ENCODE measurements at places on chromosomes 2 and 18.

- no peak for DNase-seq
Measured at GRCh38 chr2:223811757-223812156, 25.6 kb downstream of the AP1S3 start.

- no peak for DNase-seq
Measured at GRCh38 chr2:205946226-205946625, 139.7 kb downstream of the INO80D start.

GRCh38 chr2:43568228-43568627, 27.6 kb downstream of the THADA start:
- DNase-seq, result peak; percentile 9

- no peak for DNase-seq
Measured at GRCh38 chr2:195582188-195582587, 74.8 kb upstream of the SLC39A10 start.

DNA sequence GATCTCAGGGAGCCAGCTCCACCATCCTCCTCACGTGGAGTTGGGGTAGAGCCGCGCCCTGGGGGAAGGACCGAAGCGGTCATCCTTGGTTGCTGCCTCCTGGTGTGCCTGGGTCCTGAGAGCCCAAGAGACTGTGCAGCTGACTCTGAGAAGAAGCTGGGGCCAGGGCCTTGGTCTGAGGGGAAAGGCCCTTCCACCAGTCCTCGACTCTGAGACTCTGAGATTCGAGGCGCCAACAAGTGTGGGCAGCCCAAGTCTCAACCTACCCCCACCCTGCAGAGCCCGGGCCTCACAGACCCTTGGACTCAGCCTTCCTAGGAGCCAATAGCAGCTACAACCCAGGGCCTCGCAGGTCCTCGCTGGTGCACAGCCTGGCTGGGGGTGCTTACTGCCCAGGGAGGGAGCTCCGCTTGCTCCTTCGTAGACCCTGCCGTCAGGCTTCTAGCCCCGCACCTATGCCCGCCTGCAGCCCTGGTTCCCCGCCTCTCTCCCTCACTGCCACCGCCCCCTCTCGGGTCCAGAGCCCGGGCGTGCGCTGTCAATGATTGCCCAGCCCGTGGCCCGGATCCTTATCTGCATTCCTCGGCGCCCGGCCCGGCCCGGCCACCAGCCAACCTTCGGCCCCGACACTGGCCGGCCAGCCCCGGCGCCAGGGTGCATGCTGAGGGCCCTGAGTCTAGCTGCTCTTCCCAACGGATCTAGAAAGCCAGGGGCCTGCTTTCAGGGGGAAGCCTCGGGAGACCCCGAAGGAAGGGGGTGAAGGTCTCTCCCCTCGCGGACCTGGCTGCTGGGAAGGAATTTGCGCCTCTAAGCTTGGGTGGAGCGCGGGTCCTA, 2.0 kb downstream of the IHH start:
- DNase-seq, result no peak

DNA sequence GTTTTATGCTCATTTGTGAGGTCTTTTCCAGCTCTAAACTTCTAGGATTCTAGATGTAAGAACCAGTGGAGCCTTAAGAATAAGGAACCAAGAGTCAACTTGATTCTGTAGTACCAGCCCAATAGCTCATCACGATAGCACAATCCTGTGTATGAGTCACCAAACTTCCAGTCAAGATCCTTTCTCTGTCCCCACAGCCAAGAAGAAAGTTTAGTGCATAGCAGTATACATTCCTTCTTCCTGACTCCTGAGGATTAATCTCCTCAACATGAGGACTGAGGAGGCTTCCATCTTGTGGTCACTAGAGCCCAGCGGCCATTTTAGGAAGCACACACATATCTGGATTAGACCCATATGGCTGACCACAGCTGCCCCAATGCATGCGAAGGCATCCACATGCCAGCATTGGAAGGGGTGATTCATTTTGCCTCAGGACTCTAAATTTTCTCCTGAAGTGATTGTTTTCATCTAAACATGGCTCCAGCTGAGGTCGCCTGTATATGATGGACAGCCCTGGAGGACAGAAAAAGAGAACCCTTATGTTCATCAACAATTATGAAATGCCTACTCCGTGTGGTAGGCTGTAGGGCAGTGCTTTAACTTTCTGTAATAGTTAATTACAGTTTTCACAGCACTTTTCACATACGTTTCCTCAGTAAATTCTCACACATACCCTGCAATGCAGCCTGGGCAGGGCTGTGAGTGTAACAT, 53.5 kb downstream of the RASGRP3 start:
- DNase-seq, result peak; percentile 67

- no peak for DNase-seq
Measured at GRCh38 chr2:181746844-181747243, 66.5 kb upstream of the NEUROD1 start.

DNA sequence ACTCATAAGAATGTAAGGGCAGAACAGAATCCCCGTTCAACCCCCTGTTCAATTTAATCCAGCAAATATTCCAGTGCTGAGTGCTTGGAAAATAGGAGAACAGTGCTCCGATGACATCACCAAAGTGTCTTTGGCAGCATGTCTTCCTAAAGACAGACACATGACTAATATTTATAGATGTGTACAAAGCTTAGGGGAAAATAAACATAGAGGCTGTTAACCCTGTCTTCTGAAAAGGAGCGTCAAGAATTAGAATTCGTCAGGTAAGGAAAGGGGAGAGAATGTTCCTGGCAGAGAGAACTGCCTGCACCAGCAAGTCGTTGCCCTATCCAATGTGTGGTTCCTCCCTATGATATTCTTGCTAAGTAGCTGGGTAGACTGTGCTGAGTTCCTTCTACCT, 72.7 kb downstream of the PLB1 start:
- DNase-seq, result no peak

- no peak for DNase-seq
Measured at GRCh38 chr2:111139637-111140317, 19.1 kb downstream of the BCL2L11 start.

DNA sequence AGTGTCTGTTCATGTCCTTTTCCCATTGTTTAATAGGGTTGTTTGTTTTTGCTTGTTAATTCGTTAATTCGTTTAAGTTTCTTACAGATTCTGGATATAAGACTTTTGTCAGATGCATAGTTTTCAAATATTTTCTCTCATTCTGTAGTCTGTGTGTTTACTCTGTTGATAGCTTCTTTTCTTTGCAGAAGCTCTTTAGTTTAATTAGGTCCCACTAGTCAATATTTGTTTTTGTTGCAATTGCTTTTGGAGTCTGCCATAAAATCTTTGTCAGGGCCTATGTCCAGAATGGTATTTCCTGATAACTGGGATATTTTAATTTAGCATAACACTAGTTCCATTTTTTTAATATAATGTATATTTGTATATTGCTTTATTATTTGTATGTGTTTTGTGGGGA, 1380.1 kb downstream of the SUCLG1 start:
- no peak for DNase-seq

DNA sequence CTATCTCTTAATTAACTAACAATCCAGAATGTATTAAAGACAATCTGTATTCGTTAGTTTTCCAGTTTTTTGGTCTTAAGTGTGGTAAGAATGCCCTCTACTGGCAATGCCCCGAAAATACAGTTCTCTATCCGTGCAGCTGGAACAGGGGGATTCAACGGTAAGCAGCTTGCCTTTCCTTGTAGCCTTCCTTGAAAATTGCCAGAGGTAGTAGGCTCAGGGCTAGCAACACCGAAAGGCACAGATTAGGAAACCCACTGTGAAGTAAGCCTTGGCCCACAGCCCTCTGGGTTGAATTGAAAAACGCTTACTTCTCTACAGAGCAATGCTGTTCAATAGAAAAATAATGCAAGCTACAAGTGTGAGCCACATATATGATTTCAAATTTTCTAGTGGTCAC, 17.1 kb upstream of the VPS4B start:
- DNase-seq, result peak; percentile 74

DNA sequence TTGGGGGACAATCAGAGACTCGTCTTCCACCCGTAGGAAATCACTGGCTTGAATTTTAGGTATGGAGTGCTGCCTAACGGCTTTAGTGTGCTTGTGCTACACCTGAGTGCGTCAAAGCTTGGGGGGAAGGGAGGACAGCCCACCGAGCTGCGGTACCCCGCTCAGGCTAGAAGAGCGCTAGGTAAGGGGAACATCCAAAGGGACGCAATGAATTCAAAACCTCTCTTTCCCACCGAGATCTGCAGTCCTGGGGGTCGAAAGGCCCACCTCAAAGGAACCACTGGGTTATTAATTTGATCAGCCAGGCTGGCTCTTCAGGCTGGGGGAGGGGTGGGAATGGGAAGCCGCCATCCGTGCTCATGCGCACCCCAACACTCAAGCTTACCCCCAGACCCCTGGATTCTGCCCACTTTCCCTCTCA, 2.7 kb downstream of the EPHA4 start:
- no peak for DNase-seq

DNA sequence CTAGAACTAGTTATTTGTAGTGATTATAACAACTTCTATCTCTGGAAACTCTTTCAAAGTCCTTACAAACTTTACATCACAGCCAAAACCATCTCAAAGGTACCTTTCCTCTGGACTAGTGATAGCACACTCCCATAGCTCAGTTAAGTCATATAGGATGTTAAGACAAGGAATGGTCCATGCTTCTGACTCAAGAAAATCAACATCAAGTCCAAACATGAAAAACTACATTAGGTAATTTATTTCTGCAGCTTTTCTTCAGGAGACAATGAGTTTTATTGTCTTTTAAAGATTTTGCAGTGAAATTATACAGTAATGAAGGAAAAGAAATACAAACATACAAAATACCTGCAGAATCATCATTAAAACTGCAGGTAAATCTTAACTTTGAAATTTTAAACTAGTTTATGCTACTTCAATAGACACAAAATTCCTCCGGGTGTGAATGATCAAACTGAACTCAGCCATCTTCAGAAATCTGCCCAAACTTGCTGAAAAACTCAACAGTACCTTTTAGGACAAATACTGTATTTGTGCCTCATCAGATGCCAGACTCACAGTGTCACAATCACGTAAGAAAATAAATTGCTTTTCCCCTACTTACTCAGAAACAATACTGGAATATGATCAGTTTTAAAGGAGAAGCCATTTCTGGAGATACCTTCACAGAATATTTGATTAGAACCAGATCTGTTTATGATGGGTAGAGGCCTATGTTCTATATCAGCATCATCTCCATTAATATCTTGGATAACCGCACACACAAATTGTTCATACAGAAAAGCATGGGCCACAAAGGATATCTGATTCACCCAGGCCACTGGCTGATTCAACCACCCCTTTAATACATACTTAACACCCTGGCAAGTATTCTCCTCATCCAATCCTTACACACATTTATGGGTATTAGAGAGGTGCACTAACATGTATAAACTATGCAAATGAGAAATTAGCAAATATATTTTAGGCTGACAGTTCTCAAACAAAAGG, 2.6 kb downstream of the TMEM131 start:
- no peak for DNase-seq

DNA sequence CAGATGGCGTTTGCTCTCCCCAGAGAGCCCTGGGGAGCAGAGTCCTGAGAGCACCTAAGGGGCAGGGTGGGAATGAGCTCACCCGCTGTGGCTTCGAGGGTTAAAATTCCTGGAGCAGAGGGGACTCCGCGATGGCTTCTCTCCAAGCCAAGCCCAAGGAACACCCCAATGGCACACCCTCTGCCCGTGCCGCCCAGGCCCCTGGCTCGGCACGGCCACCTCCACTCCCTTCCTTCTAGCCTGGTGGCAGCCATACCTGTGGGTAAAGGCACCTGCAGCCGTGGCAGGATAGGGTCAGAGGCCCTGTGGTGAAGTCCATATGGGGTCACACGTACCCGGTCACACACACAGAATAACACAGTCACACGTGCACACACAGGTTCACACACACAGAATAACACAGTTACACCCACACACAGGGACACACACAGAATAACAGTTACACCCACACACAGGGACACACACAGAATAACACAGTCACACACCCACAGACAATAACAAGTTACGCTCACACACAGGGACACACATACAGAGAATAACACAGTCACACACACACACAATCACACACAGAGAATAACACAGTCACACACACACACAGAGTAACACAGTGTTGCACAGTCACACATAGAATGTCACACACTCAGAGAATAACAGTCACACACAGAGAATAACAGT, 50.5 kb downstream of the RAMP1 start:
- DNase-seq, result no peak

- no peak for DNase-seq
Measured at GRCh38 chr2:159110784-159111183, 142.3 kb downstream of the TANC1 start.

- DNase-seq, result no peak
Measured at GRCh38 chr2:95317123-95317500, 20.0 kb downstream of the KCNIP3 start.

- DNase-seq, result no peak
Measured at GRCh38 chr2:46439582-46439981, 39.8 kb upstream of the TMEM247 start.

- no peak for DNase-seq
Measured at GRCh38 chr2:241461693-241462677, 46.4 kb downstream of the STK25 start.

DNA sequence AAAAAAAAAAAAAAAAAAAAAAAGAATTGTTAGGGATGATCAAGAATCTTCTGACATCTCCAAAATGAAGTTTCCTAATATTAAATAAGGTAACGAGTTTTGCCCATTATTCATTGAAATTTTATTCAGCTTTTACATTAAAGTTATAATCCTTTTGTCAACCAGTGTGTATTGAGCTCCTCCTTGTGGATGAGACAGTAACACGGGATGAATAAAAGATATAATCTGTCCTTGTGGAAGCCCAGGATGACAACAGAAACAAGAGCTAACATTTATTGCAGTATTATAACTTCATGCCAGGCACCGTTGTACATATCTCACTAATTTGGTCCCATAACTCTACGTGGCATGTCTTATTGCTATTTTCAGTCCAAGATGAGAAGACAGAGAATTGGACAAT, 33.4 kb upstream of the SERPINB7 start:
- DNase-seq, result no peak

DNA sequence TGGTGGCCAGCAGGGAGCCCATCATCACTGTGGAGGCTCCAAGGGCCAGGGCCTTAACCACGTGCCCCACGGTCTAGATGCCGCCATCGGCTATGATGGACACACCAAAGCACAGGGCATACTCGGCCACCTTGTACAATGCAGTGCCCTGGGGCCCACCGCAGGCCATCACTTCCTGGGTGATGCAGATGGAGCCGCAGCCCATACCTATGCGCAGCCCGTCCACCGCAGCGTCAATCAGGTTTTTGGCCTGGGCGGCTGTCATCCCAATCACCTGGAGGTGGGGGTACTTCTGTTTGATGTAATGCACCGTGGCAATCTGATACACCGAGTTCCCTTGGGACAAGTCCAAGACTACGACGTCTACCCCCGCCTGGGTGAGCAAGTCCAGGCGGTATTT, 153.3 kb upstream of the ZSWIM2 start:
- no peak for DNase-seq

- DNase-seq, result peak; percentile 56
Measured at GRCh38 chr2:28393114-28393836, 617 bp downstream of the FOSL2 start.

GRCh38 chr18:74631623-74632350, 34.1 kb downstream of the ZNF407 start:
- DNase-seq, result no peak

DNA sequence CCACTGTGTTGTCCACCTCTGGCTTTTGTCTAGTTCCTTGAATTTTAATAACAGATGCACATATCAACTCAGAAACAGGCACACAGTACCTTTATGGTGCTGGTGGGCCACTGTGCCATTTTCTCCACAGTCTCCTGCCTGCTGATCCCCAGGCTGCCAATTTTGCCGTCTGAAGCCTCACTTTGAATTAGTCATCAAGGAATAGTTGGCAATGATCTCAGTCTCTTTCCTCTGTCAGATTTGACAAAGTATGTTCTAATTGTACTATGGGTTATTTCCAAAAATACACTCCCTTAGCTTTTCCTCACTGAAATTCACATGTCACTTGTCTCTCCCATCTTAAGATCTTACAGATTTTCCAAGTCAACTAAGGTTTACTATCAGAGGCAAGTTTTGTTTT, 140.7 kb downstream of the ZNF516 start:
- no peak for DNase-seq

Measured in GM12865 (cell line).